ENCODE measurements at places on chromosomes 2 and 18. TPM values are rescaled to one million over a fixed set of nuclear protein-coding genes. Genes with fewer than 3 reads are reported as not detected.

DNA sequence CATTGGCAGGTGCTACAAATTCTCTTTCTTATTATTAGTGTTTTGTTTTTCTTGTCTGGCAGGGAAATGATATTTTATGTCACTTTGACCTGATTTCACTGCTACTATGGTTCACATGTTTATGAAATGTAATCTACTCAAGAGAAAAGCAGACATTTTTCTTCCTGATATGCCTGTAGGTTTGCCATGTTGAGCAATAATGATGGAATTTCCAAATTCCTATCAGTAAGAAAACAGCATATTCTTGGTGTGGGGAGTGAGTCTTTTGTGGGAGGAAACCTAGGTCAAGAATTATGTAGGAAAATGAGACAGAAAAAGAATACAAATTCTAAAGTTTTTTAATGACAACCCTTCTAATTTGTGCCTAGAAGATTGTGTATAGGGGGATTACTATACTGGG lies 356.4 kb downstream of the SLC4A3 start:
- no peak for ATAC-seq

DNA sequence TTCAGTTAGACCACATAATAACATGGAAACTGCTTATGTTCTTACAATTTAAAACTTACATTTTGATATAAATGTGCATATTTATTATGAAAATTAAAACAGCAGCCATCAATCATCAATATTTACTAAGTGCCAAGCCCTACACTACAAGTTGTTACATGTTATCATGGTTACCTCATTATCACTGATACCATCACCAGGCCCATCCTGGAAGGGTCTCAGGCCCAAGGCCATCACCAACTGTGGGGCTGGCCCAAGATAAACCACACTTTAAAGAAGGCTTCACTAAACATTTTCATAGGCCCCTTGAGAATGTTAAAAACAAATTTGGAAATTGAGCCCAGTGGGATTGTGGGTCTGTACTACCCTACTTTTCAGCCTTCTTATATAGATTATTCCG lies 6.4 kb downstream of the ITSN2 start:
- ATAC-seq, result no peak

DNA sequence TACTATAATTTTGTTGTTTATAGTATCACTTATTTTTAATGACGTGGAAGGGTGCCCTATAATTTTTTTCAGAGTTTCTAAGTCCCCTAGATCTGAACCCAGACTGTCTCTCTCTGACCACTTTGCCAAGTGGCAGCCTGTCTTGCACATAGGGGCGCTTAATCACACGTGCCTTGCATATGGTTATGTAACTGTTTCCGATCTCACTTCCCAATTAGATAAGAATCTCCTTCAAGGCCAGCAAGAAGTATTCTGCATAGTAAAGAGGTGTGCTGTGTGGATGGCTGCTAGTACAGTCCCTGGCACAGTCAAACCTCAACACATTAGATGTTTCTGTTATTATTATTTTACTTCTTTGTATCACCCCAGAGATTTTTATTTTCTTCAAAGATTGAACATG lies 197.8 kb upstream of the SIX2 start:
- no peak for ATAC-seq

LRRTM1 gene
- total RNA-seq, result 1.5 TPM

DNA sequence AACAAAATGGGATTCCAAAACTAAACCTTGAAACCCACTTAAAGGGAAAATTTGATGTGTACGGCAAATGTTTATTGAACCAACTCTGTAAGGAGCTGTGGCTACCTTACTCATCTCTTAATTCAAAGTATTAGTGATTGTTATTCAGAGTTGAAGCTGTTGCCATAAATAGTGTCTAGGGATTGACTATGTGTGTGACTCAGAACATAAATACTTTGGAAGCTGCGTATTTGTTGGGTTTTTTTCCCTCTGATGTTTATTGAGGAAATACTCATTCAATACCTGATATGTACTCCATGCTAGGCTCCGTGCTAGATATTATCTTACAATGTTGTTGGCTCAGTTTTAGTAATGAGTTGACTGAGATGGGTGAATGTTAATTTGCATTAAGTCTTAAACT lies 90.4 kb downstream of the PTRHD1 start:
- ATAC-seq, result no peak

GRCh38 chr2:54666634-54667265 lies 56.7 kb upstream of the EML6 start:
- peak; percentile 96 for ATAC-seq

DNA sequence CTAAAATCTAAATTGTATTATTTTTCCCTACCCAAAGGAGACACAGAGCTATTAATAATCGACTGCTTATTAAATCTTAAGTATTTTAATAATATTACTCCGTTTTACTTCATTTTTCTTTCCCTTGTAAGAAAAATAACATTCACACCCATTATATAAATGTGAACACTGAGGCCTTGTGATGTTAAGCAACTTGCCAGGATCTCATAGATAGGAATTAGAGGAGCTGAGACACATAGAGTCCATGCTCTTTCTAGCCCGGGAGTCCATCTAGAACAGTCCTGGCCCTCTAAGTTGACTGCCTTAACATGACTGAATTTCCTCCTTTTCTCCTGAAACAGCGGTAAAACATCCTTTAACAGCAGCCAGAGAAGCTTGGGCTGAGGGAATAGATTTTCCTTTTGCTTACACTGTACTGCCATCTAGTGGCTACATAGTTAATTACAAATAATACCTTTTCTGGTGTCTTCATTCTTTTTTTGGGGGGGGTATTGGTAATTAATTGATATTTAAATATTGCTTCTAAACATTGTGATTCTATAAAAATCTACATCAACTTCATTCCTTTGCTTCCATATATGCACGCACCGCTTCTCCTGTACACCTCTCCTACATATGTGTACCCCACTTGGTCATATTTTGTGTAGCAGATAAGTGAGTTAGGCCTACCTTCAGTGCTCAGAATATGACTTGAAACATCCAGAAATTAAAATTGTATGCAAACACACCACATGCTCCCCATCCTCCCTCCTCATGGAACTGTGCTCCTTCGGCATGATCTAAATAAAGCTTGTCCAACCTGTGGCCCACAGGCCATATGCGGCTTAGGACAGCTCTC lies 125.8 kb upstream of the HNMT start:
- ATAC-seq, result peak; percentile 56

DNA sequence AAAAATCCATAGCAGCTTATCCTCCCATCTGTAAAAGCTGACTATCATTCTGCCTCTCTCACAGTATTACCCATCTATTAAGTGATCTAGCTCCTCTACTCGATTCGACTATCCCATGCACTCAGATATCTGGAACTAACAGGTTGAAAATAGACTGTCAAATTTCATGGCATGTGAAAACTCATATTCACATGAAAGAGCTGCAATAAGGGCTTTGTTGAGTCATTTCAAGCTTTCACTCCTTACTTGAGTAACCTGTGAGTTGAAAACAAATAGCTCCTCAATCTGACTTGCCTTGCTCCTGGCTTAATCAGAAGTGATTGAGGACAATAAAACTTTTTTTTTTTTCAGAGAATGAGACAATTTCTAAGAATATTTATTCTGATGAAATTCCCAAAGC lies 192.4 kb upstream of the ERBB4 start:
- ATAC-seq, result no peak

DNA sequence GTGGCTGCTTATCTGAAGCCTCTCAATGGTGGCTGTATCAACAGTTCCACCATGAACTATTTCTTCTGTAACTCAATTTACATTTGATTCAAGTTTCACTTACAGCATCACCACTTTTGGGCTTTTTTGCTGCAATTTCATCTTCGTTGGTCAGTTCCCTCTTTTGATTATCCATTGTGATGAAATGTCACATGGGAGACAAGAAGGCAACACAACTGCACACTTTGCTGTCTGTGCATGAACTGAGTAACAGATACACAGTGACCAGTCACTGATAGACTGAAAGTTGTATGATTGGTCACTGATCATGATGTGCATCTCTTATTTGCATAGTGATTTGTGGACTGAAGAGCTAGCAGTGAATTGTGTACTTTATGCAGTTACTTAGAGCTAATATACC lies 130.7 kb upstream of the RNF152 start:
- no peak for ATAC-seq

CLEC4F gene
- total RNA-seq, result 0.17 TPM

GRCh38 chr2:68195096-68195495 lies 37.4 kb downstream of the PNO1 start:
- ATAC-seq, result no peak

- no peak for ATAC-seq
These were observed 84.7 kb downstream of the RBMS1 start for GRCh38 chr2:160408959-160409291.

CBLN2 gene
- 6.8 TPM for total RNA-seq

- no peak for ATAC-seq
These were observed 14.5 kb downstream of the SLC40A1 start for GRCh38 chr2:189566046-189566445.

DNA sequence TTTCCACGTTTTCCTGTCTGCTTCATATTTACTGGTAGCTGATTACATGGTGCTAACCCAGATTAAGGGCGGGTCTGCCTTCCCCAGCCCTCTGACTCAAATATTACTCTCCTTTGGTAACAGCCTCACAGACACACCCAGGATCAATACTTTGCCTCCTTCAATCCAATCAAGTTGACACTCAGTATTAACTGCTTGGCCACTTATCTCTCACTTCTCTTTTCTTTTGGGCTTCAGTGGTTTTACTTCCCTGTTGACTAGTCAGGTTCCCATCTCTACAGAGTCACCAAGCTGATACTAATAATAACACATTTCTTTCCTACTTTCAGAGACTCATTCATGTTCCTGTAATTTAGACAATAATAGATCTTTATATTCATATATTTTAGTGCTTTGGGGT lies 302.2 kb upstream of the MAP2 start:
- no peak for ATAC-seq

DNA sequence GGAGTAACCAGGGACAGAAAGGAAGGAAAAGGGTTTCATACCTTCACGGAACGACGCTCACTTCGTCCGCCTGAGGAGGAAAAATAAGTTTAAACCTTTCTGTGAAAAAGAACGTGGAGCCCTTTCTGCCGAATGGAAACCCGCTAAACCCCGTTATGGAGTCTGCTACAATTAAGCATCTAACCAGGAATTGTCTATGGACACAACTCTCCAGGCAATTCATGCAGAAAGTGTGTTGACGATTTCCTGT lies 528 bp upstream of the PPP4R3B start:
- no peak for ATAC-seq

- ATAC-seq, result peak; percentile 59
These were observed 23.4 kb downstream of the NEMP2 start for GRCh38 chr2:190511104-190511503.

- ATAC-seq, result no peak
These were observed 401.1 kb downstream of the BCL11A start for GRCh38 chr2:60152226-60152833.

COL3A1 gene
- 764 TPM for total RNA-seq

DNA sequence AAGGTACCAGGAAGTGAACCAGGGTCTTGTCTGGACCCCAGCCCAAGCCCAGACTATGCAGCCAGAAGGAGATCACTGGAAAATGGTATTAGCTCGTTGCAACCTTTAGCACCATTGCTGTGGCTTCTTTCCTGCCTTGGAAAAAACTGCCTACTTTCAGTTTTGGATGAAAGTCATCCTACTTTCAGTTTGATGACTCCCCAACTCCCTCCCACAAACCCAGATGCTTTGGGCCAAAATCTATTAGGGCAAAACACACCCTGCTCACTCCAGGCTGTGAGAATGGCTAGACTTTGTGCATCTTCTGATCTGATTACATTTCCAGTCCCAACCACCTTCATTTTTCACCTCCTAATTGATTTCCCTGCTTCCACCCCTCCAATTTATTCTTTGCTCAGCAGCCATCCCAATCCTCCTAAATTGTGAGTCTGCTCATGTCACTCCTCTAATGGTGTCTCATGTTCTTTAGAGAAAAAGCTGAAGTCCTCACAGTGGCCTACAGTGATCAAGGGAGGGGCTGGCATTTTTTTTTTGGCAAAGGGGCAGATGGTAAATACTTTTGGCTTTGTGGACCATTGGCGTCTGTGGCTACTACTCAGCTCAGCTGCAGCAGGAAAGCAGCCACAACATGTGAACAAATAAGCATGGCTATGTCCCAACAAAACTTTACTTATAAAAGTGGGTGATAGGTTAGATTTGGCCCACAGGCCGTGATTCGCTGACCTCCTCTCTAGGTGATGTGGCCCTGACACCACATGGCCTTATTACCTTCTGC lies 368.7 kb downstream of the SLC4A3 start:
- no peak for ATAC-seq

DNA sequence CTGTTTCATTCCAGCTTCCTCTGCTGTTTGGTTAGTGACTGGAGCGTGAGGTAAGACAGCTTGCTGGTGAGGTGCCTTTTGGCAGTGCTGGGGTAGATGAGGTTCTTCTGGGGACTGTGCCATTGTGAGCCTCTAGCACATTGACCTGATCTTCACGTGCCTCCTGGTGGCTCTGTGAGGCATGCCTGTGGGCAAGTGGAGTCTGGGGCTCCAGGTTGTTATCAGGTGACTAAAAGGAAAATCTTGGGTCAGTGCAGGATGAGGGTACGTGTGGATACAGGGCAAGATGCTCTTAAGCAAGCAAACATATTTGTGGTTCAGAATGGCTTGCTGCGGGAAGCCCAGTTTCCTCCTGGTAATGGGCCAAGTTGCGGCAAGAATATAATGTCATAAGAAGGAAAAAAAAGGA lies 75.4 kb downstream of the FHOD3 start:
- ATAC-seq, result no peak

GRCh38 chr2:138881126-138881525 lies 100.9 kb upstream of the NXPH2 start:
- ATAC-seq, result no peak

SS18 gene
- total RNA-seq, result 98.9 TPM

CSRNP3 gene
- total RNA-seq, result 16.3 TPM

- ATAC-seq, result no peak
These were observed 13.0 kb upstream of the FHL2 start for GRCh38 chr2:105411720-105412407.

GPR45 gene
- total RNA-seq, result not detected

DNA sequence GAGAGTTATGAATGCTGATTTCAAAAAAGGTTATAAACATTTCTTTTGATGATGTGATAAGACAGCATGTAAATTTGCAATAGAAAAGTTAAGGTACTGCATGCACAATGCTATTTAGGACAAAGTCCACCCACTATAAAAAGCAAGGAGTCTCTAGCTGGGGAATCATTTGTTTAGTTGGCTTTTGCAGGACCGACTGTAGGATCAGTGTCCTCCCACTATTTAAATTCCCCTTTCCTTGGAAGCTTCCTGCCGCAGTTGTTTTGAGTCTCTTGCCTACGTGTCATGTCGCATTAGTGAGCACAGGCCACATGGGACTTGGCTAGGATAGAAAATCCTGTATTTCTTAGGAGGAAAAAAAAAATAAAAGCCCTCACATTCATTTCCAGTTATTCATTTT lies 13.1 kb downstream of the QPCT start:
- peak; percentile 43 for ATAC-seq
